ENCODE measurements at places on chromosomes 1 and 21.

GRCh38 chr1:224353975-224354925 is 2.4 kb upstream of the CNIH4 start:
- no peak for DNase-seq
- H3K27ac ChIP-seq, result no peak overlapping the region
- peaks cover 33% of the 10 kb centered on the region for H3K4me1 ChIP-seq
- H3K27me3 ChIP-seq, result no peaks in the 10 kb centered on the region
- H3K4me3 ChIP-seq, result no peak overlapping the region

DNA sequence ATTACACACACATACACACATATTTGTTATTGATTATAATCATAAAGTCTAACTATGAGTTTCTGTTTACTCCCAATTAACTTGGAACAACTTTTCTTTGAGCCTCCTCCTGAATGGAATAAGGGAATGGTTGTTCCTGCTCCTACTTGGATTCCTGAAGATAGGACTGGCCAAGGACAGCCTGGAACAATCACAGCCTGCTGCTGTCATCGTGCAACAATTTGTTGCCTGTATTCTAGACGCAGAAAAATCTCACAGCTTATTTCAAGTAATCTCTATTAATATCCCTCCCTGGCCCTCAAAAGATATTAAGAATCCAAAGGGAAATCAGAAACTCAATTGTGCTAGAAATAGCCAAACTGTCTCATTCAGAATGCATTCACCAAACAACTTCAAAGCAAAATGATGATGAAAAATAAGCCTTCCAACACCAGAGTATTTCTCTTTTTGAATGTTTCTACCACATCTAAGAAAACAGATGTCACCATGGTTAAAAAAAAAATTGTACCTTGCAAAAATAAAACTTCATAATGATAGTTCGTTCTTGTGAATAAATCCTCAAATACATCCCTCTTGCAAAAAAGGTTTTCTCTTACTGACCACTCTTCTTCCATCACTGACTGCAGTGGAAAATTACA is 30.9 kb downstream of the RCAN1 start:
- no peak overlapping the region for H3K4me3 ChIP-seq
- H3K4me1 ChIP-seq, result peaks cover 46% of the 10 kb centered on the region
- H3K27me3 ChIP-seq, result no peaks in the 10 kb centered on the region
- H3K36me3 ChIP-seq, result peaks cover 6% of the 10 kb centered on the region
- H3K27ac ChIP-seq, result no peak overlapping the region
- DNase-seq, result no peak

DNA sequence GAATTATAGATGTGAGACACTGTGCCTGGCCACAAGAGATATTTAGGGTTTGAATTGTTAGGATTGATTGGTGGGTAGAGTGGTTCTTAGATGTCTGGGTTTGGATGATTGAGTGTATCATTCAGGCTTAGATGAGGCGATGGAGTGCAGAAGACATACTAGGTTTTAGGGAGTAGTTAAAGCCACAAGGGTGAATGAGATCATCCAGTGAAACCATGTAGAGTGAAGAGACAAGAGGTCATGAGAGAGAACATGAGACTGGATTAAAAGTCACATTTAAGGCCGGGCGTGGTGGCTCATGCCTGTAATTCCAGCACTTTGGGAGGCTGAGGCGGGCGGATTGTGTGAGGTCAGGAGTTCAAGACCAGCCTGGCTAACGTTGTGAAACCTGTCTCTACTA is 37.2 kb downstream of the ZFYVE9 start:
- H3K36me3 ChIP-seq, result peaks cover 1% of the 10 kb centered on the region
- H3K27ac ChIP-seq, result no peak overlapping the region
- no peak for DNase-seq
- H3K4me1 ChIP-seq, result peaks cover 3% of the 10 kb centered on the region
- H3K4me3 ChIP-seq, result no peak overlapping the region

DNA sequence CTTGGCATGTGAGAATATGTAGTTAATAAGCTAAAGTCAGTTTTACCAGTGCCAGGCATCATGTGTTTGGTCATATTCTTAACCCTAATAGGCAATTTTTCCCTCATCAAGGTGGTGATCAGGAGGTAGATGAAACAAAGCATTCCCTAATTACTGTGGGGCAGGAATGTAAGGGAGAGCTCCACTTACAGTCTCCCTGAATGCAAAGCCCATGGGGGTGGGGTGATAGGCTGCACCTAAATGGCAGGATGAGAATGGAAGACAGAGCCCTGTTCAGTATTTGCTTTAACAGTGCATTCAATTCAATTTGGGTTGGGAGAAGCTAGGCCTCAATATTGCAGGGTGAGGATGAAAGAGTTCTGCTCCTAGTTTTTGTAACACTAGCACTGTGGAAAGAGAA is 23.4 kb downstream of the ZNF678 start:
- H3K27me3 ChIP-seq, result no peaks in the 10 kb centered on the region
- H3K27ac ChIP-seq, result no peak overlapping the region
- no peak for DNase-seq
- H3K36me3 ChIP-seq, result peaks cover 77% of the 10 kb centered on the region

- no peaks in the 10 kb centered on the region for H3K36me3 ChIP-seq
- H3K27me3 ChIP-seq, result no peaks in the 10 kb centered on the region
- no peak for DNase-seq
- no peak overlapping the region for H3K27ac ChIP-seq
Measured at GRCh38 chr1:58439946-58440345, 106.6 kb downstream of the OMA1 start.

DNA sequence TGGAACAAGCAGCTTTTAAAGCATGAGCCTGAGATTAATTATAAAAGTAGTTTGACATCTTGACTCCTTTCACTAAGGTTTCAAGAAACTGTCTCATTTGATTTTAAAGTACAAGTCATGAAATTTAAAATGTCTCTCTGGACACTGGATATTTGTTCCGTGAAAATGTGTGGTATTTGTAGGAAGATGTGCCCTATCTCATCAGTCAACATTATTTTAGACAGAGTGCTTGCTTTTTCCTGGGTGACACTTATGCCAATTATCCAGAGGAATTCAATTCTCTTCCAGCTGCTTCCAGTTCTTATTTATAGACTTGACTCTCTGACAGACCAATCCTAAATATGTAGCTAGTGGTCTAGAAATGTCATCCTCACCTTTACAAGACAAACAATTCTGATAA is 300.4 kb downstream of the PLA2G4A start:
- H3K36me3 ChIP-seq, result no peaks in the 10 kb centered on the region
- H3K4me1 ChIP-seq, result peaks cover 8% of the 10 kb centered on the region
- no peak overlapping the region for H3K4me3 ChIP-seq
- no peak for DNase-seq
- no peaks in the 10 kb centered on the region for H3K27me3 ChIP-seq
- no peak overlapping the region for H3K27ac ChIP-seq

DNA sequence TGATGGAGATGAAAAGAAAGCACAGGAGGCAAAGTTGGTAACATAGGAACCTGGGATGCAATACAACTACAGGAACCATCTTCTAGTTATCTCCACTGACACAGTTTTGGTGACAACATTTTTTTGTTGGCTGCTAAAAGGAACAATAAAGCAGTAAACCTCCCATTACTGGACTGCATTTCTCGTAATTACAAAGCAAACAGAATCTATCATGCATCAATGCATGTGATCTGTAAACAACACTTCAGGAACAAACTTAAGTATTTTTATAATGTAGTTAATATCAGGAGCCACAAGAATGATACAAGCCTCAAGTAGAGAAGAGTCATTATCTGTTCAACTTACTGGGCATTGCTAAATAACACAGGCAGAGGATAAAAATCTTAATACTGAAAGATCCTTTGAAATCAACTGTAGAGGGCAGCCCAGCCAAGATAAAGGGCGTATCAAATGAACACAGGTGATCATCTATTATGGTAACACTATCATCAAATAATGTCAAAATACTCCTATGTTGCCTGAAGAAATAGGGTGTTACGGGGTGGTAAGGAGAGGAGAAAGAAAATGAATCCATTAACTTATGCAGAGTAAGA is 193.3 kb downstream of the EIF4G3 start:
- DNase-seq, result no peak
- no peaks in the 10 kb centered on the region for H3K4me1 ChIP-seq
- peaks cover 9% of the 10 kb centered on the region for H3K36me3 ChIP-seq

- H3K4me3 ChIP-seq, result no peak overlapping the region
- peaks cover 3% of the 10 kb centered on the region for H3K36me3 ChIP-seq
- H3K27ac ChIP-seq, result no peak overlapping the region
- H3K27me3 ChIP-seq, result no peaks in the 10 kb centered on the region
Measured at GRCh38 chr21:45502006-45502345, 40.3 kb downstream of the SLC19A1 start.

- H3K4me3 ChIP-seq, result no peak overlapping the region
- DNase-seq, result no peak
- H3K36me3 ChIP-seq, result no peaks in the 10 kb centered on the region
- peaks cover 28% of the 10 kb centered on the region for H3K27me3 ChIP-seq
Measured at GRCh38 chr1:221284028-221284427, 404.8 kb downstream of the HLX start.

DNA sequence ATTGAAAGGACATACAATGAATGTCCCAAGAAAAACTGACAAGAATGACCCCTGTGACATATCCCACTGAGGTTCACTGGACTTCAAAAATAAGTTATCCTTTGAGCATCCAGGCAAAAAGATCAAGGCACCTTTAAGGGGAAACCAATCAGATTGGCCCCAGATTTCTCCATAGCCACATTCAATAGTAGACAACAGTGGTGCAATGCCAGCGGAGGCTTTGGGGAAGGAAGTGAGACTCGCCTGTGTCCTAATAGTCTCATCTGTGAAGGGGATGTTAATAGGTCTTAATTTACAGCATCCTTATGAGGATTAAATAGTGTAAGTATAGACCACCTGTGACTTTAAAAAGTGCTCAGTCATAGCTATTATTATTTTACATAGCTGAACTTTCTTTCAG is 21.5 kb downstream of the RPL5 start:
- H3K27me3 ChIP-seq, result no peaks in the 10 kb centered on the region
- H3K36me3 ChIP-seq, result peaks cover 12% of the 10 kb centered on the region
- no peak overlapping the region for H3K27ac ChIP-seq
- H3K4me3 ChIP-seq, result no peak overlapping the region
- H3K4me1 ChIP-seq, result peaks cover 13% of the 10 kb centered on the region
- no peak for DNase-seq

GRCh38 chr1:94675373-94675772 is 133.8 kb upstream of the F3 start:
- H3K4me3 ChIP-seq, result no peak overlapping the region
- peaks cover 10% of the 10 kb centered on the region for H3K27me3 ChIP-seq

GRCh38 chr1:200302921-200303290 is 106.9 kb downstream of the ZNF281 start:
- peak overlapping the region; percentile 81 for H3K4me3 ChIP-seq
- peaks cover 32% of the 10 kb centered on the region for H3K4me1 ChIP-seq
- peaks cover 3% of the 10 kb centered on the region for H3K27me3 ChIP-seq

GRCh38 chr1:186413319-186413718 is 37.7 kb downstream of the ODR4 start:
- no peak overlapping the region for H3K4me3 ChIP-seq
- peaks cover 15% of the 10 kb centered on the region for H3K36me3 ChIP-seq

- H3K27me3 ChIP-seq, result no peaks in the 10 kb centered on the region
- DNase-seq, result peak; percentile 11
- no peak overlapping the region for H3K27ac ChIP-seq
- H3K36me3 ChIP-seq, result no peaks in the 10 kb centered on the region
- H3K4me3 ChIP-seq, result no peak overlapping the region
- H3K4me1 ChIP-seq, result no peaks in the 10 kb centered on the region
Measured at GRCh38 chr1:247487057-247487456, 29.2 kb upstream of the OR2B11 start.

DNA sequence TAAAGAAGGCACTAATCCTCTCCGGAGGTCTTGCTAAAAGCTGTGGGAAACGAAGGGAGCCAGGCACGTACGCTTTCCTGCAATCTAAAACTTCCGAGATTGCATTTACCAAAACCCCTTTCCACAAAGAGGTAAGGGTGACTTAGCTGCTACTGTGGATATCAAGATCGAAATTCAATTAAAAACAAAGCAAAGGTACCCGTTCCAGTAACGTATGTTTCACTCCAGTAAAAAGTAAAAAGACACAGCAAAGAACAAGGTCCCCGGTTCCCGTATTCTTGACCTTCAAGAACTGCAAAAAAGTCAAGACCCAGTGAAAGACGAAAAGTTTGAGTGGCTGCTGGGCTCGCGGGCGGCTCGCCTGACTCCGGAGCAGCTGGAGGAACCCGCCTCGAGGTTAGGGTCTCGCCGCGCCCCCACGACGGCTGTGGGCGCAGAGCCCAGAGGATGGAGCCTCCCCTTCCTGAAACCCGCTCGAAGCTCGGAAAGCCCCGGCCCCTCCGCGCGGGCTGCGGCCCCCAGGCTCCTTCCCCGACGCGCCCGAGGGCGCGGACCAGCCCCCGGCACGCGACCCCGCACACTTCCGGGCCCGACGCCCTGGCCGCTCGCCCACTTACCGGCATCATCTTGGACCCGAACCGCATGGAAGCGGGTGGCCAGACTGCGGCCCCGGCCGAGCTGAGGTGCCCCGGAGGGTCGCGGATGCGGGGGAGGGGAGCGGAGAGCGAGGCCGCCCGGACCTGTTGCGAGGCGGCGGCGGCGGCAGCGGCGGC is 524 bp downstream of the TP53BP2 start:
- peak overlapping the region; percentile 99 for H3K27ac ChIP-seq
- peak; percentile 55 for DNase-seq
- peak overlapping the region; percentile 98 for H3K4me3 ChIP-seq

GRCh38 chr1:246058466-246058865 is 448.6 kb downstream of the SMYD3 start:
- H3K36me3 ChIP-seq, result peaks cover 10% of the 10 kb centered on the region
- no peak overlapping the region for H3K27ac ChIP-seq
- H3K4me3 ChIP-seq, result no peak overlapping the region

- H3K36me3 ChIP-seq, result no peaks in the 10 kb centered on the region
- H3K27ac ChIP-seq, result no peak overlapping the region
- peak overlapping the region; percentile 70 for H3K4me3 ChIP-seq
- DNase-seq, result peak; percentile 71
- H3K4me1 ChIP-seq, result peaks cover 7% of the 10 kb centered on the region
- H3K27me3 ChIP-seq, result peaks cover 14% of the 10 kb centered on the region
Measured at GRCh38 chr1:32753532-32754316, 51.2 kb upstream of the SYNC start.

Measured in activated naive CD8-positive, alpha-beta T cell treated with anti-CD3 and anti-CD28 coated beads, Interleukin-2, amount 50 U/mL, for 24 hours (primary cell).